H1 (cell line): ENCODE measurements at places on chromosomes 3 and 15. TPM values are rescaled to one million over a fixed set of nuclear protein-coding genes. Genes with fewer than 3 reads are reported as not detected.

DNA sequence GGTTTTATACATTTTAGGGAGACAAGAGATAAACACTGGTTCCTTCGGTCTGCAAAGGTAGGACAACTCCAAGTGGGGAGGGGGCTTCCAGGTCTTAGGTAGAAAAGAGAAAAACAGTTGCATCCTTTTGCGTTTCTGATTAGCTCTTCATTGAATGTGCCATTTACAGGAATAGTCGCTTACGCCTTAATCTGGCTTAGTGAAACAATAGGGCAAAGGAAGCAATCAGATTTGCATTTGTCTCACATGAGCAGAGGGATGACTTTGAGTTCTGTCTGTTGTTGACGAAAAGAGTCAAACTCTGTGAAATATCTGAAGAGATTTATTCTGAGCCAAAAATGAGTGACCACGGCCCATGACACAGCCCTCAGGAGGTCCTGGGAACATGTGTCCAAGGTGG lies 166.0 kb upstream of the ATP10A start:
- DNase-seq = no peak
- no peak overlapping the region for H3K27ac ChIP-seq
- H3K36me3 ChIP-seq = no peaks in the 10 kb centered on the region
- no peak overlapping the region for H3K4me3 ChIP-seq
- 0 out of 2 replicates have a peak, but pooled peaks cover 2% of the 10 kb centered on the region for H3K4me1 ChIP-seq

GRCh38 chr3:146163584-146163983 lies 2.6 kb upstream of the PLOD2 start:
- no peaks in the 10 kb centered on the region for H3K4me1 ChIP-seq
- no peaks in the 10 kb centered on the region for H3K36me3 ChIP-seq
- no peak overlapping the region for H3K4me3 ChIP-seq
- no peak for DNase-seq
- peaks cover 3% of the 10 kb centered on the region; the same call in 1 of the 2 replicates for H3K27me3 ChIP-seq

DNA sequence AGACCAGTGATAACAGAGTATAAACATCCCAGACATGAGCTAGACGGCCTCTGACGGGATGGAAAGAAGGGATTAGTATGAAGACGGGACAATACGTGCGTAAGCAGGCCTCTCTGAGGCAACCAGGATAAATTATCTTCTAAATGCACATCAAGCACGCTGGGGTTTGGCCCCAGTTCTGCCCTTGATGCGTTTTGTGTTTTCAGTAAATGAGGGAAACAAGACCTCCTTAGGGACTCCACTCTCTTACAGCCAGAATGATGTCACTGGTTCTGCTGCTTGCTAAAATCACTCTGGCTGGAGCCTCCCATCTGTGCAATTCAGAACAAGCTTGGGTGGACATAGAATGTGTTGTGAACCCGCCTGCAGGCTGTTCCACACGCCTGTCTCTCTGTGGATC lies 156.0 kb upstream of the MCTP2 start:
- DNase-seq = no peak
- H3K36me3 ChIP-seq = no peaks in the 10 kb centered on the region
- H3K4me3 ChIP-seq = no peak overlapping the region
- no peaks in the 10 kb centered on the region for H3K27me3 ChIP-seq
- no peak overlapping the region for H3K27ac ChIP-seq

DNA sequence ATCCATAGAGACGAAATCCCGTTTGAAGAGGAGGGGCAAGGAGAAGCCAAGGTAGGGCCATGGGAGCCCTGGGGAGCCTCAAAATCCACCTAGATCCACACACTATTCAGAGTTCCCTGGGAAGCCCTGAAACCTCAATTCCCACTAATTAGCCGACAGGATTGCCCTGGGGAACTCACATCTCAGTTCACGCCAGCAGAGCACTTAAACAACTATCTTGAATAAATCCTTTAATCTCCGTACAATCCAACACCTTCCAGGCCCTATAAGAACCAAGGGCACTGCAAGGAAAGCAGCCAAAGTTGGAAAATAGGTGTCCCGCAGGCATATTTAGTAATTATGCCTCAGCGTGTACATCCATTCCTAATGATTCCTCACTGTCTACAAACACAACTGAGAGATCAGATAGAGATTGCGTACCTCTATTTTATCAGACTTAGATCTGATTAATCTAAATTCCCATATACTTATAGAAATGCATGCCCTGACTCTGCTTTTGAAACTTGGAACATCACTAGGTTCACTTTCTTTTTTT lies 25.6 kb upstream of the EIF4A2 start:
- DNase-seq = no peak
- H3K4me3 ChIP-seq = no peak overlapping the region
- no peaks in the 10 kb centered on the region for H3K36me3 ChIP-seq
- H3K4me1 ChIP-seq = no peaks in the 10 kb centered on the region
- H3K27me3 ChIP-seq = no peaks in the 10 kb centered on the region

GRCh38 chr3:169907476-169907875 lies 3.9 kb upstream of the SAMD7 start:
- H3K36me3 ChIP-seq = no peaks in the 10 kb centered on the region
- H3K27me3 ChIP-seq = peaks cover 1% of the 10 kb centered on the region
- no peak for DNase-seq
- H3K27ac ChIP-seq = no peak overlapping the region

DNA sequence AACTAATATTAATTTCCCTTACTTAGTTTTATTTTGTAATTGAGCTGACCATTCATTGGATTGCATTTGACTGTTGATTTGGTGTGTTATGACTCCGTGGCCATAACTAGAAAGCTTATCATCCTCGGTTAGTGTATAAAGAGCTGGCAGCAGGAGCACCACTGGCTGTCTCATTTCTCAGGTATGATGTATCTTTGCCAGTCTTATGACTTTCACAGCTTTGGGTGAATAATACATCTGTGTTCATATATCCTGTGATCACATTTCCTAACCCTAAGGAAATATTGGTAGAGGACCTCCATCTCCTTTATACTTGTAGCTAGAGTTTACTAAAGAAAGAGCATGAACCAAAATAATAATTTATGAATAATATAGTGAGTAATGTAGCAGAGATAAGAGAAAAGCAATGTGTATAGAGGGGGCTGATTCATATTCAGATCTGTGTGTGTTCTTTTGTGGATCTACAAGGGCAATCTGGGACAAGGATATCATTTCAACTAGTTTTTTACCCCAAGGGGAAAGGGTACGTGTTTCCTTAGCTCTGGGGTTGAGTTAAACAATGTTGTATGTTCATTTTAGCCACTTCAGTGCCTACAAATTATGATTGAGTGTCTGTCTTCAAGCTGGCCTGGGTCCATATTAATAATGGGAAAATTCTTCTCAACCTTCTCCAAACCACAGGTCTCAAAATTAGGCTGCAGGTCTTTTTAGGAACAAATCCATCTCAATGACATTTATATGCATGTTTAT lies 901.7 kb downstream of the NTRK3 start:
- H3K36me3 ChIP-seq = no peaks in the 10 kb centered on the region
- no peaks in the 10 kb centered on the region for H3K27me3 ChIP-seq
- no peaks in the 10 kb centered on the region for H3K4me1 ChIP-seq
- no peak for DNase-seq
- no peak overlapping the region for H3K27ac ChIP-seq
- H3K4me3 ChIP-seq = no peak overlapping the region

DNA sequence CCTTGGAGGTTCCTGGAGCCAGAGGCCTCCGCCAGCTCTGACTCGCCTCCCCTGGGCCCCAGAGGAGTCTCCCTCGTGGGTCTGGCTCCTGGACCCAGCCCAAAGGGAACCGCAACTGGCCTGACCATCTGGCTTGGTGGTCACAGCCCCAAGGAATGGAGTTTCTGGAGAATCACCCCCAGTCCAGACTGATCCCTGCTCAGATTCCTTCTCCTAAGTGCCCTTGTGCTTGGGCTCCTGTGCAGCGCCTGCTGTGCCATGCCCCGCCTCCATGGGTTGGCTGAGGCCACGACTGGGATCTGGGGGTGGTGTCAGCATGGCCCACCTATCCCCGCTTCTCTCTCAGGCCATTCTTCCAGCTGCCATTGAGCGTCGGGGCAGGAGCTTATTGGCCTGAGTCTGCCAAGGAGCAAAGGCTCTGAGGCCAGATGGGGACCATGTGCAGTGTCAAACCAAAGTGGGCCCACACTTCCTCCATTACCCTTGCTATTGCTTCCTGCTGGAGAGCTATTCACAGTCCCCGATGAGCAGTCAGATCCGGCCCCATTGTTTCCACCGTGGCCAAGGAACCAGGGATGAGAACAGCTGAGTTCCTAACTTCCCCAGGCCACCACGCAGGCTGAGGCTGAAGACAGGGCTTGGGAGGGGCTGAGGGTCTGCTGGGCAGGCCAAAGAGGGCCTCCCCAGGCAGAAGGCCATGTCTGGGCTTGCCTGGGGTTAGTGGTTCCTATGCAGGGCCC lies 19.0 kb downstream of the CSPG4 start:
- H3K4me3 ChIP-seq = no peak overlapping the region
- no peaks in the 10 kb centered on the region for H3K27me3 ChIP-seq
- peaks cover 10% of the 10 kb centered on the region for H3K4me1 ChIP-seq
- no peak overlapping the region for H3K27ac ChIP-seq
- no peaks in the 10 kb centered on the region for H3K36me3 ChIP-seq
- no peak for DNase-seq

DNA sequence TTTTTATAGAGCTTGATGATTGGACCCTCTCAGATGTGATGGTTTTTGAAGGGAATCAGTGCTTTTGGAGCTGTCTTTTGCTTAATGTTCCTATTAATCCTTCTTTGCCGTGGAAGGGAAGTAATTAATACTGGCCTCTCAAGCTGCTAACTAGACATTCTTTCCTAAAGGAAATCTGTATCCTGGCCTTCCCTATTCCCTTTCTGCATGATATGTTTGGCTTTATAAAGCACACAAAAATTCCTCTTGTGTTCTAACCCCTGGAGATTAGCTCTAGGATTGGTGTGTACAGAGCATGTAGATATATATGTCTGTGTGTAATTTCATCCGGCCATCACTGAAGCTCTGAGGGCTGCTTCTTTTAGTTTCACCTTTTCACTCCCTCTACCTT lies 6.9 kb downstream of the ATXN7 start:
- no peak for DNase-seq
- H3K27ac ChIP-seq = no peak overlapping the region
- H3K36me3 ChIP-seq = no peaks in the 10 kb centered on the region
- no peak overlapping the region for H3K4me3 ChIP-seq
- H3K4me1 ChIP-seq = no peaks in the 10 kb centered on the region

GRCh38 chr3:31839144-31839917 lies 141.7 kb downstream of the OSBPL10 start:
- no peaks in the 10 kb centered on the region for H3K36me3 ChIP-seq
- peaks cover 24% of the 10 kb centered on the region for H3K4me1 ChIP-seq
- H3K27me3 ChIP-seq = no peaks in the 10 kb centered on the region
- DNase-seq = no peak
- no peak overlapping the region for H3K27ac ChIP-seq
- no peak overlapping the region for H3K4me3 ChIP-seq

DNA sequence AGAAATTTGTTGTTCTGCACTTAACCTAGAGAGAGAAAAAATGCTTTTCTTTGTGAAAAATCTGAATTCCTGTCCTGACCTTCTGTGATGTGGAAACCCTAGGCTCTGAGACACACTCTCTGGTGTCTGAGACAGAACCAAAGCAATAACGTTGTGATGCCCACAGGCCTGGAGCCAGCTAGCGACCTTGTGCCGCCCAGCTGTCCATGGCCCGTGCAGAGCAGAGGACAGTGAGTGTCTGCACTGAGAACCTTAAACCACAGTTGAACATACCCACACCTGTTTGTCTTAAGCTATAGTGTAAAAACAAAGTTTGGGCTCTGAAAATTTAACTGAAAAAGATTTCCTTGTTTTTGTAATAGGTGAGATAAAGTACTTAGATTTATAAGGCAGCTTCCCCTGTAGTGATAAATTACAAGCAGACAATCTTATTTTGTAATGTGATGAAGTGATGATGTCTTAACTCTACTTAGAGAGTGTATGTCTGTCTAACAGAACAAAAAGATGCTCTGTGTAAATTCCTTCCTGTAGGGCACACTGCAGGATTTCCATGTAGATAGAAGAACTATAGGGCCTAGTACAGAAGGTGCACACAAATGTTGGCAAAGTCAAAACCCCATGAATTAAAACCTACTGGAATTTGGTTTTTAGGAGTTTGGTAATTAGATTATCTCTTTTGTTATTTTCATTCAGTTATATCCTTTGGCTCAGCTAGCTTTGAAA lies 62.7 kb downstream of the SNRK start:
- peaks cover 8% of the 10 kb centered on the region for H3K36me3 ChIP-seq
- H3K27me3 ChIP-seq = no peaks in the 10 kb centered on the region
- no peaks in the 10 kb centered on the region; the same call in 1 of the 2 replicates for H3K4me1 ChIP-seq
- H3K27ac ChIP-seq = no peak overlapping the region
- no peak for DNase-seq

DNA sequence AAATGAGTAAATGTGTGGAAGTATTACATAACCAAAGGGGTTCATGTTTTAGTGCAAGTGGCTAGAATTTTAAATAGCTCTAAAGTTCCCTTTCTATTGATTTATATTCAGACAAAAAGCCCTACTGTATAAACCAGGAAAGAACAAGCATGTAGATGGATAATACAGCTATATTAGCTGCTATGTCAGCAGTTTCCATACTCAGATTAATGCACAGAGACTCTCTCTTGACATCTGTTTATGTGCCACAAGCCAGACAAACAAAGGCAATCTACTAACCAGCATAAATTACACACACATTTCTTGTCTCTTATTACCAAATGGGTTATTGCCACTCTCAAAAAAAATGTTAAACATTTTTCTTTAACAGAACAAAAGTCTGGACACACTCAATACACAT lies 760.1 kb upstream of the NECTIN3 start:
- H3K4me3 ChIP-seq = no peak overlapping the region
- no peak for DNase-seq
- no peaks in the 10 kb centered on the region for H3K4me1 ChIP-seq
- H3K36me3 ChIP-seq = no peaks in the 10 kb centered on the region
- no peaks in the 10 kb centered on the region for H3K27me3 ChIP-seq

DNA sequence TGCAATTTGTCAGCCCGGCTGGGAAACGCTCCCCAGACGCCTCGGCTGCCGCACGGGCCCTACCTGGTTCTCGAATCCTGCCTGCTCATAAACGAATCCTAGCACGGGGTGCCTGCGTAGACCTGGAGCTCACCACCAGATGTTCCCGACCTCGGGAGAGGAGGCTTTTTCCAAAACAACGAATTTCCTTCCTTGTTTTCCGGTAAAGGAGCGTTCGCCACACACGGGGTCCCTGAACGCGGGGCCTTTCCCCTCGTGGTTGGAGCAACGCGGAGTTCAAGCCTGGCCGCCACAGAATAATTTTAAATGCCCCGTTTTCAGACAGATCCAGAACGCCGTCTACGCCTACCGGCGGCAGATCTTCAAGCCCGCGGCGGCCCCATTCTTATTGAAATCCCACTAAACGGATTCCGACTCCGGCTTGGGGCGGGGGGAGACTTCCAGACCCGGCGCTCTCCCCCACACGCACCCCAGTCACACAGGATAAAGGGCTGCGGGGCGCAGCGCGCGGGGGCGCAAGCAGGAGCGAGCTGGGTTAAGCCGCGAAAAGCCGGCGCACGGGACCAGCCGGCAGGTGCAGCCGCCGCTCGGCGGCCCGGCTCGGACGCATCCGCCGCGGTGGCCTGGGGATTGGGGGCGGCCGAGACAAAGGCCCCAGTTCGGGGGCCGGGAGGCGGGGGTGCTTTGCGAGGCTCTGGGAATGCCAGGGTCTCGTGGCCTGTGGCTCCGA lies 895 bp downstream of the GATA2 start:
- H3K36me3 ChIP-seq = peaks cover 11% of the 10 kb centered on the region; the same call in 1 of the 2 replicates
- peaks cover 39% of the 10 kb centered on the region for H3K4me1 ChIP-seq
- H3K27me3 ChIP-seq = peaks cover 100% of the 10 kb centered on the region
- DNase-seq = no peak
- no peak overlapping the region for H3K27ac ChIP-seq
- H3K4me3 ChIP-seq = no peak overlapping the region; the same call in 1 of the 2 replicates

Gene VPS13C
- total RNA-seq = 14.1 and 18.8 TPM in 2 replicates

Gene UBL7
- 71.5 and 76.7 TPM in 2 replicates for total RNA-seq

Gene TMEM115
- total RNA-seq = 25.3 and 25.4 TPM in 2 replicates

Gene PCSK6
- 3.3 and 4.0 TPM in 2 replicates for total RNA-seq
